ENCODE measurements at places on chromosomes 5 and 9. TPM values are rescaled to one million over a fixed set of nuclear protein-coding genes. Genes with fewer than 3 reads are reported as not detected.

PCDHB10 gene
- 0.21 TPM for total RNA-seq

RNF38 gene
- 5.9 TPM for total RNA-seq

CDX1 gene
- total RNA-seq: not detected

PRDM9 gene
- total RNA-seq: not detected
